ENCODE measurements at places on chromosomes 6 and 20.

DNA sequence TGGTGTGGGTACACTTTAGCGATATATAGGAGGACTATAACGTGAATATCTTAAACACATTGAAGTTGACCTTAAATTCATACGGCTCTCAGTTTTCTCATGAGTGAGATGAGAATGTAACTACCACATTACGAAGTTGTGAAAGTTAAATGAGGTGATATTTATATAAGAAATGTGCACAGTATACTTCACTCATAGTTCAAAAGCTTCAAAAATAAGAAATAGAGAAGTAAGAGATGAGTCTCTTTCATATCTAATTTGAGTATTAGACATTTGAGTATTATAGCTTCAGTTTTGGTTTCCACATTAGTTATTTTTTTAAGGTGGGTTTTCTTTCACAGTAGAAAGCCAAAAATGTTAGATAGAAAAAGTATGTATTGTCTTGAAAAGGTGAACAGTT, 183.3 kb downstream of the NKAIN2 start:
- no peak for DNase-seq

DNA sequence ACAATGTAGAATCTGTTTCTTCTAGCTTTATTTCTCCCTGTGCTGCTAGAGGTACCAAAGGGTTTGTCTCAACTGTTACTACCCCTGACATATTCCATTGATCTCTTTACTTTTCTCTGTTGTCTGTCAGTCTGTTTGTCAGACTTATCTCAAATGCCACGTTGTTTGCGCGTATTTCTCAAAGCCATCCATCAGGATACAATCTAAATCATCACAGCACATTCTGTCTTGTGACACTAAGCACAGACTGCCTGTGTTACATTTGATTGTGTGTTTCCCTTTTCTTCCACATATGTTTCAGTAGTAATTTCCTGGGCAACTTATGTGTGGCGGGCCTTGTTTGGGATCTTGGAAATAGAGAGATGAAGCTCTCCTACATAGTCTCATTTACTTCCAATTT, 30.2 kb upstream of the SERINC3 start:
- no peak for DNase-seq

- no peak for DNase-seq
Measured at GRCh38 chr6:113901482-113901881, 44.3 kb downstream of the MARCKS start.

DNA sequence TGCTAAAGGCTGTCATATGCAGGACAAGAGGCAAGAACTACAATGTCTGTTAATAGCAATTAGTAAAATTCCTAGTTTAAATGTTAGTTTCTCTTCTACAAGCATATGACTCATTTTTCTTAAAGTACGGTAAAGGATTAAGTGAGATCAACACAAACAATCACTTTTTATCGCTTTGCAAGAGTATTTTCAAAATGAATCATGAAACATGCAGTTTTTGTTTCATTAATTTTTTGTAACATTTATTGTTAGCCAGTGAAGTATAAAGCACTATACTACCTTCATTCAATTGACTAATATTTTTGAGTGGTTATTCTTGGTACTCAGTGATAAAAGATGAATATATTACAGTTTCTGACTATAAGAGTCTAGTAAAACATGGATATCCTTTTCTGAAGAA, 138.6 kb downstream of the AHI1 start:
- no peak for DNase-seq

- DNase-seq = no peak
Measured at GRCh38 chr20:57663241-57663640, 43.0 kb upstream of the ZBP1 start.

- DNase-seq = no peak
Measured at GRCh38 chr6:7341989-7342742, 29.2 kb upstream of the SSR1 start.

- DNase-seq = no peak
Measured at GRCh38 chr6:91822581-91822980, 1235.7 kb upstream of the MAP3K7 start.

- no peak for DNase-seq
Measured at GRCh38 chr6:70041411-70041810, 175.1 kb downstream of the COL19A1 start.

GRCh38 chr6:37776566-37776965, 43.0 kb upstream of the ZFAND3 start:
- no peak for DNase-seq

DNA sequence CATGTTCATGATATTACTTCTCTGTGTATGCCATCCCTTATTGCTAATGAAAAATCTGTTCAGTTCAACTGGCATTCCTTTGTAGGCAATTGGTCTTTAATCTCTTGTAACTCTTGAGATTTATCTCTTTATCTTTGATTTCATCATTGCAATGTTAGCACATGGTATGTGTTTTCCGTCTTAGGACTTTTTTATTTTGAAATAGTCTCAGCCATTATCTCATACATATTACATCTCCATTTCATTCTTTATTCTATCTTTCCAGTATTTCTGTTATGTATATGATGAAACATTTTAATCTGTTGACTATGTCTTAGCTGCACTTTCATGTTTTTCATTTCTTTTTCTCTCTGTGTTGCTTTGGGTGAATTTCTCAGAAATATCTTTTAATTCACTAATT, 58.1 kb downstream of the VSTM2L start:
- DNase-seq = no peak

GRCh38 chr6:113646701-113647100, 210.4 kb upstream of the MARCKS start:
- no peak for DNase-seq
